ENCODE measurements at places on chromosomes 2 and 18.

GRCh38 chr2:60544062-60544461 is 9.4 kb downstream of the BCL11A start:
- no peak for DNase-seq

DNA sequence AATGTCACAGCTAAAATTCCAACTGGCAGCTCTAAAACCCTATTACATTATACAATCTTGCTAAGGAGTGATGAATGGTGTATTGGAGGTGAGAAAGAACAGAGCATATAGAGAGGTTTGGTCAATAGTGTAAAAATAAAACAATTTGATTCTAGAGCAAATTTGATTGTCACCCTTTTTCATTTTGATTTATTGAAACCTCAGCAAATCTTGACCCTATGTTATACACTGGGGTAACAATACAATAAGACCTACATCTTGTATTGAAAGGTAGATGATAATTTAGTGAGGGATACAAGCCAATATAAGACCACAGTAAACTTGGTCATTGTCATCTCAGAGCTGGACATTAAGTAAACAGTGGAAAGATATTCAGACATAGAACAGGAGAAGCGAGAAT is 671.9 kb downstream of the IRS1 start:
- DNase-seq = no peak

- DNase-seq = no peak
These were observed 182.2 kb downstream of the EPHA4 start for GRCh38 chr2:221389904-221390303.

DNA sequence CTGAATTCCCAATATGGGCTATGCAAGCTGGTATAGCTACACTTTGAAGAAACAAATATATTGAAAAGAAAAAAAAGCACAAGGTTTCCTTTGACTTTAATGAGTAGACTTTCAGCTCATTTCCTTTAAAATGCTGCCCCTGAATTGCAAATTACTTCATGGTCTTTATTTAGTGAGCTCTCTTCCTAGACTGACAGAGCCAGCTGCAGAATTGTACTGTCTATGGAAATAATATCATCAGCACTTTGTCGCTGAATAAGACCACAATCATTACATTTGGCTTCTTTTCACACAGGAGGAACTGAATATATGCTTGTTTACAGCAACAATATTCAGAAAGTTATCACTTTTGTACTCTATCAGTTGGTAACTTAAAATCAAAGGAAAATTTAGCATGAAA is 41.7 kb downstream of the ARL5A start:
- no peak for DNase-seq

DNA sequence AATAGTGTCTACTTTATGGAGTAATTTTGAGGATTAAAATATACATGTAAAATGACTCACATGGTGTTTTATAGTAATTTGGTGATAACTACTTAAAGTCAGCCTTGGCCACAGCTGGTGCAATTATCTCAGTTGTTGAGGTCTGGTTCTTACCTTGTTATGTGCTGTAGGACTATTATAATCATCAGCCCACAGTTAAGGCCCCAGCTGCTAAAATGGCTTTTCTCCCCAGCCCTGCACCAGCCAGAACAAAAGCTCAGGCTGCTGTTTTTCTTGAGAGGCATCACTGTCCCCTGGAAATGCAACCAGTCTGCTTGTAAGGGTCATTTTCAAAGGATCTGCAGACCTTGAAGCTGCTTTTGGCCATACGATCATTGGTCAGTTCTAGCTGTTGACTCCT is 283.3 kb upstream of the THUMPD2 start:
- no peak for DNase-seq

DNA sequence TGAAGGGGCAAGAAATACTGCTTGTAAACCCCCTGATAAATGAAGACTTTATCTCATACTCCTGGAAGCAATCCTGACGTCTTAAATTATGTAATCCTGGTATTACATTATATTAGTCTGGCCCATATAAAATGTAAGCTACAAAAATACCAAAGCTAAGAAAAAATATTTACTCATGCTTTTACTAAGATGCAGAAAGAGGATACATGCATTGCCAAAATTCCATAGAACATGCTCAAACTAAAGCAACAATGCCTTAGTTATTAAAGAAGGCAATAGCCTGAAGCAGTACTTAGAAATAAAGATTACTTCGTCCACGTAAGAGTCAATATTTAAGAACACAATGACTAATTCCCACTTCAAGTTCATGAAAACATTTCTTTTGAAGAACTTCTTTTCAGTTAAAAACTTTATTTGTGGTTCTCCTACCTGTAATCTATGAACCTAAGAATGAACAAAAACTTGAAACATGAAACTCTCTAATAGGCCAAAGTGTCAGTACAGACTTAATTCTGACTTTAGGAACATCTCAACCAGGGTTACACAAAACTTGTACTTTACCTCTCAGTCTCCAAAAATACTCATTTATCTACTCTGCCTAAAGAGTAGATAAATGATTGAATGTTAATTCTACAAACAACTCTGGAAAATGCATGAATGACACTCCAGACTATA is 117.3 kb downstream of the THADA start:
- DNase-seq = no peak
